ENCODE measurements at places on chromosomes 2 and 18. TPM values are rescaled to one million over a fixed set of nuclear protein-coding genes. Genes with fewer than 3 reads are reported as not detected.

Gene G6PC2
- total RNA-seq, result not detected

Gene KLHL30
- total RNA-seq, result not detected

Gene TMEM178A
- not detected for total RNA-seq

Gene ATOH8
- 15.4 TPM for total RNA-seq

Gene LINC00305
- total RNA-seq, result not detected

Gene VAMP8
- total RNA-seq, result 2.5 TPM

Gene PFN4
- total RNA-seq, result not detected

Gene GTF3C2
- 41.5 TPM for total RNA-seq

Gene MAPK4
- not detected for total RNA-seq

Gene KIF5C
- 0.25 TPM for total RNA-seq

Gene SPP2
- not detected for total RNA-seq

Gene IL1RL2
- total RNA-seq, result not detected

Gene MATN3
- total RNA-seq, result 4.0 TPM

Gene IER3IP1
- 18.2 TPM for total RNA-seq

Gene SLC30A3
- 3.4 TPM for total RNA-seq

Gene COBLL1
- total RNA-seq, result 17.7 TPM

Gene ICOS
- not detected for total RNA-seq

Gene CYP26B1
- total RNA-seq, result 19.7 TPM

Gene UGT1A4
- total RNA-seq, result not detected

Gene SKA1
- total RNA-seq, result 30.3 TPM

Gene FOXI3
- total RNA-seq, result not detected

Gene RAB6C
- total RNA-seq, result not detected

Measured in mammary microvascular endothelial cell (primary cell).